ENCODE measurements at places on chromosomes 2 and 18.
A peak's percentile ranks its signal among the peaks of the same experiment; 100 is the strongest.

DNA sequence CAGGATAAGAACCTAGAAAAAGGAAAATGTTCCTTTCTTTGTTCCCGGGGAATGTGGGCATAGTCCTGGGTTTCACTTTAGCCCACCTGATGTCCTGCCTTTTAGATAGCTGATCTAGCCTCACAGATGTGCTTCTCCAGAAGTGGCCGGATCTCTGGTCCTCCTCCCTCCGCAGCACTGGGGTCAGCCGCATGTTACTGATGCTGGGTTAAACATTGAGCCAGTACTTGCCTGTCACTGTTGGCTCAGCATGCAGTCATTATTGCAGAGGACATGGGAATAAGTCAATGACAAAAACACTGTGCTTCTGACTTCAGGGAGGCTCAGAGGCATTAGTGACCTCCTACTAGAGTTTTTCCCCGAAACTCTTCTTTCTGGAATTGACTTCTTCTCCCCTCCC is 27.6 kb downstream of the NCK2 start:
- DNase-seq: no peak

GRCh38 chr2:62447411-62447810 is 58.6 kb downstream of the TMEM17 start:
- no peak for DNase-seq

DNA sequence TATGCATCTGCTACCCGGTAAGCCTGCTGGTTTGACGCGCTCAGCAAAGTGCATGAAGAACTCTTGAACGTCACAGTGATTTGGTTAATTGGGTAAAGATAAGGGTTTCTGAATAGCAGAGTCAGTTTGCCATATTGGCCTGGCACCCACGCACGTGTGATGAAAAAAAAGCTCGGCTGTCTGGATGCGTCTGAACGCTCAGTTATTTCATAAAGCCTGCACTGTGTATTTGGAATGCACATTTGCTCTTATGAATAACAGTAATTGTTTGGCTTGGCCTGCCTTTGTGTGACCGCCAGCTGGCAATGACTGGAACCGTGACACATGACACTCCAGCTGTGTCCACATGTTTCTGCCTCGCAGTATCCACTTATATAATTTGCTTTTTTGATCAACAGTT is 129.2 kb upstream of the MEIS1 start:
- DNase-seq: peak; percentile 84

DNA sequence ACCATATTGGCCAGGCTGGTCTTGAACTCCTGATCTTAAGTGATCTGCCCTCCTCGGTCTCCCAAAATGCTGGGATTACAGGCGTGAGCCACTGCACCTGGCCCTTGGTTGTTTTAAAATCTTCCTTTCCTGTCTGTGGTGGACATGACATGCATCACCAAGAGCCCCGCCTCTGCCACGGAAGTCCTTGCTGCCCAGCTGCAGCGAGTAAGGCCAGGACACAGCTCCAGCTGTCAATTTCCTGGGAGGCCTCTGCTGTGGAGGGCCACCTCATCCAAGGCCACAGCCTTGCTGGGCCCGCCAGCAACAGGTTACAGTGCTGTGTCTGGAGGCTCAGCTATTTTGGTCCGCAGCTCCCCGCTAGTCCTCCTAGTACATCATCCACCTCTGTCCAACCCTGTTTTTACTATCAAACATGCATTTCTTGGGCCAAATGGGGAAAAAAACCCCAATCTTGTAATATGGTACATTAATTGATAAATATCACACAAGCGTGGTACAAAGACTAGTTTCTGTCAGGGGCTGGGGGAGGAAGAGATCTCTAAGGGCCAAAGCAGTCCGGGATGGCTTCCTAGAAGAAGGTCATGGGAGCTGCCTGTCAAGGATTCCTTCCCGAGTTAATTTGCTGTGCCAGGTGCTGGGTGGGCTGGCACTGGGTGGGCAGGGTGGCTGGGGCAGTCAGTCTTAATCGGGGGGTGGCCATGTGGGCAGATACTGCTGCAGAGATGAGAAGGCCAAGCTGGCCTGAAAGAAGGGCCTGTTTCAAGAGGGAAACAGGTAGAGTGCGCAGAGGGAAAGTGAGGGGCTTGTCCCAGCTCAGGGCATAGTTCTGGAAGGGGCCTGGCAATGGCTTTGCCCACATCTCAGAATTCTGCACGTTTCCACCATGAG is 100.5 kb downstream of the INHBB start:
- no peak for DNase-seq

DNA sequence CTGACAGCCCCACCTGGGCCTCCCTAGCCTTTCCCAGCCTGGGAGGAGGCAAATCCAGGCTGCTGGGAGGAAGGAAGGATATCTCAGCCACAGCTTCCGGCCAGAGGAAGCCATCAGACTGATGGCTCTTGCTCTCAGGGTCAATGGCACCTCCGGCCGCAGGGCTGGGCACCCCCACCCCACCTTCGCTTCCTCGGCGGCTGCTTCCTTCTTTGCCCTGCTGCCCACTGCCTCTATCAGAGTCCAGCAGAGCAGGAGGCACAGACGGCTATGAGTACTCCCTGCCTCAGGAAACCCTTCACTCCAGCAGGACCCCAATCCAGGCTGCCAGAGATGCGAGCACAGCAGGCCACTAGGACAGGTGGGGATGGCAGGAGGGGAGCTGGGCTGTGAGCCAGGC is 3.3 kb downstream of the SEMA4C start:
- no peak for DNase-seq

GRCh38 chr18:73614812-73615211 is 532.8 kb downstream of the FBXO15 start:
- DNase-seq: no peak

DNA sequence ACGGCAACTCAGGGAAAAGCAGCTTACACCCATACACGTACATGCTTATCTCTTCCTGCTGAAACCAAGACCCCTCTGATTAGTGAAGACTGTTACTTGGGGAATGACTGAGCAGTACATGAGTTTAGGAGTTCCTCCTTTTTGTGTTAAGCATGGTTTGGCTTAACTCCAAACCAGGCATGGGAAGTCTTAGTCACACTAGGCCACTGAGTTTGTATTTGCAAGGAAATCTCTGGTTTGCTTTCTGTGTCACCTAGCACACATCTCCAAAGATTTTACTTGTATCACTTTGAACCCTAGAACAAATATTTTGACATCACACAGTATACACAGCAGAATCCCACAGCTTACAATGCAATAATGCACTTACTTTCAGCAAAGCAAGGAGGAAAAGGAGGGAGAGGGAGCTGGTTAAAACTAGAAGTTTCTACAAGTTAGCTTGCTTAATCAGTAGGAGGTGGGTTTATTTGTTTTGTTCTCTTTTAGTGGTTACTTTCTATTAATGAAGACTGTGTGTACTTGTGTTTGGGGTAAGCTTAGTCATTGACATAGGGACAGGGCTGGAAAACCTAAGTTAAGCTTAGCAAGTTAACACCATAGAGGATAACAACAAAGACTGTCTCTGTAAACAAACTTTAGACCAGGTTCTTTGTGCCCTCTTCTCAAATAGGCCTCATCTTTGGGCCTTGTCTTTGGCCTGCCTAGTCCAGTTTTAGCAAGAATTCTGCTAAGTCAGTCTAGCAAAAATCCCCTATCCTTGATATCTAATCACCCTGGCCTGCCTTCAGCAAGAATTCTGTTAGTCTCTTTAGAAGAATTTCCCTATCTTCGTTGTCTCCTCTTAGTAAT is 219.4 kb downstream of the MREG start:
- no peak for DNase-seq

GRCh38 chr18:68984342-68984741 is 186.5 kb downstream of the CCDC102B start:
- DNase-seq: no peak

DNA sequence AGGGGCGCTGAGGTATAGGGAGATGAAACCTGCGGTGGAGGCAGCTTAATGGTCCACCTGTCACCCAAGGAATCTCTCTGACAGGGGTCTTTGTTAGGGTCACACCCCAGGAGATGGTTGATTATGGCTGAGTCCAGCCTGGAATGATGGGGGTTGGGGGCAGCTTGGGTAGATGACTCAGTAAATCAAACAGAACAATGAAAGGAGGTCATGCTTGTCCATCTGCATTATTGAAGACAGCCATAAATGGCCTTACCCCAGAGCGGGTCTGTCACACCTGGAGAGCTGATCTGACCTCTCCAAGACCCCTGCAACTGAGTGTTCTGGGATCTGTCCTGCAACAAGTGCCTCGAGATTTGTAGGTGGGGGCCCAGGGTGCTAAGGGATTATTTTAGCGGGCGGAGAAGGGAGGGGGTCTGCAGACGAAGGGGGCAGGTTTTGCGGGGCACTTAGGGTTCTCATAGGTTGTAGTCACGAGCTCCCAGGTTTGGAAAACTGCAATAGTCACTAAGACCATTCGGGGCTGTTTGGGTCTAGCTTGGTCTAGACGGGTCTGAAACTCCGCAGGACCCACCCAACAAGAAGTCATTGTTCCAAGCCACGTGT is 771 bp upstream of the IGFBP2 start:
- no peak for DNase-seq

DNA sequence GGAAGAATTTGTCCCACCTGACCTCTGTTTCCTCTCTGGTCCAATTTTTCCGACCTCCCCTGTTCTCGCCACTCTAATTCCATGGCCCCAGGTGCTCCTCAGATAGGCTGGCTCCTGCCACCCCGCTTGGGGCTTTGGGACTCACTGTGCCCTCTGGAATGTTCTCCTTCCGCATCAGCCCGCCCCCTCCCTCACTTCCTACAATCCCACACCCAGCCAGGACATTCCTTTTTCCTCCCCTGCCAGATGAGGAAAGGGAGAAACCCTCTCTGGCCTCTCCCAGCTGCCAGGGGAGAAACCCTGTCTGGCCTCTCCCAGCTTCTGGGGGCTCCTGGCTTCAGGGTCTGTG is 3.1 kb upstream of the OR6B2 start:
- no peak for DNase-seq

DNA sequence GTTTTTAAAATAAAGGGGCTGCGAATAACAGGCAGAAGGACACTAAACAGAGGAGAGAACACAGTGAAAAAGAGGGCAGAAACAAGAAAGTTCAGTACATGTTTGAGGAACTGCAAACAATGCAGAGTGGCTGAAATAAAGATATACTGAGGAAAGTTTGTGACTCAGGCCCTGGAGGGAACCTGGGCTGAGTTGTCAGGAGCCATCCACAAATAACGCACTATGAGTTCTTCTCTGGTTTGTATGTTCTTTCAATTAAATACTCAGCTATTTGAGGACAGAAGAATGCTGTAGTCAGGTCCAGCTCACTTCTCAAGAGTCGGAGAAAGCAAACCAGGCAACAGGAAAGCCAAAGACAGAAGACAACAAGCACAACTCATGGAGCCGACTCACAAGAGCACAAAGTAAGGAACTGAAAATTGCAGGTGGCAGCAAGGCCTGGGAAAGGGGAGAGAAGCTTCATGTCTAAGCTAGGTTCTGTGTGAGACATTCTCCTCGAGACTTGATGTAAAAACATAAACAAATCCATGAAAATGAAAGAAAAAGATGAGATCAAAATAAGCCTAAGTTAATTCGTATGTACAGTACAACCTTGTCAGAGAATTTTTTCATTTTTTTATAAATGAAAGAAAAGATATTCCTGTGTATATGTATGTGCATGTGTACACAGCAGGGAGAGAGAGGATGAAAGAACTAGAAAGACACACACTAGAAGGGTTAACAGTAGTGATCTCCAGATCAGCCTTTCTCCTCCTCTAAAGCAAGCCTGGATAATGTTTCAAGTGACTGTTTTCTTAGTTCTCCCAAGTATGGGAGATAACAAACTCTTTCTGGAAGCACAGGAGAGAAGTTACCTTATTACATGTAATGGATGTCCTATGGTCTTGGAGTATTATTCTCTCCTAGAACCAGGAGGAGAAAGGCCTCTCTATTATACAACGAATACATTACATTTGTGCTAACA is 41.5 kb downstream of the CHN1 start:
- no peak for DNase-seq

GRCh38 chr18:13362607-13363006 is 144.0 kb downstream of the LDLRAD4 start:
- no peak for DNase-seq

DNA sequence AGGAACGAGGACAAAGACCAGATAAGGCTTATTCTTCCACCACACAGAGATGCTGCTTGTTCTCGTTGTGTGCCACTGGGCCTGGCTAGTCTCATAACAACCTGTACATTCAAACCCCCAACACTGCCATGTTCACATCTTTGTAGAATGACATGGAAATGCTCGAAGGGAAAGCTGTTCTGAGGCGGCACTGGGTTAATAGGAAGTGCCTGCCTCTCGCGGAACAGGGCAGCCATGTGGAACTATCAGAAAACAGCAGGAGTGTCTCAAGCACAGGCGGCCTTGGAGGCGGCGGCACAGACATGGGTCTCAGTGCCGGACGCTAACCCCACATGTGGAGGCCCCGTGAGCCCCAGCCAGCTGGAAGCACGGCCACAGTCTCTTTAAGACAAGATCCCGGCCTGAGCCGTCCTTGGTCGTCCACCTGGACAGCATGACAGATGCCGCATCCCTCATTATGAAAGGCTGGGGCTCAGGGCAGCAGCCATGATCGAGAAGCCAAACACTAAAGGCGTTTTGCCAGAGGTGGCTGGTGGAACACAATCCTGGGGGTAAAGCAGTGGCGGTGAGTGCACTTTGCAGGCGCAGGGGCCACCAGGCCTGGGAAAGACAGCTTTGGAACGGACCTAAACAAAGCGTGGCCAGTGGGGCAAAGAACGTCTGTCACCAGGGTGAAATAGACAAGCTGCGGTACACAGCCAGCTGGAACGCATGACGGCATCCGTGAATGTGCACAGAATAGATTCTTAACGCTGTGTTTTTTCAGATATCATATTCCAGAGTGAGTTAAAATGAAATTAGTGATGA is 161.0 kb downstream of the HDAC4 start:
- no peak for DNase-seq

GRCh38 chr2:210844016-210844415 is 287.6 kb downstream of the CPS1 start:
- DNase-seq: no peak

GRCh38 chr18:62325806-62326645 is 916 bp downstream of the TNFRSF11A start:
- DNase-seq: no peak

DNA sequence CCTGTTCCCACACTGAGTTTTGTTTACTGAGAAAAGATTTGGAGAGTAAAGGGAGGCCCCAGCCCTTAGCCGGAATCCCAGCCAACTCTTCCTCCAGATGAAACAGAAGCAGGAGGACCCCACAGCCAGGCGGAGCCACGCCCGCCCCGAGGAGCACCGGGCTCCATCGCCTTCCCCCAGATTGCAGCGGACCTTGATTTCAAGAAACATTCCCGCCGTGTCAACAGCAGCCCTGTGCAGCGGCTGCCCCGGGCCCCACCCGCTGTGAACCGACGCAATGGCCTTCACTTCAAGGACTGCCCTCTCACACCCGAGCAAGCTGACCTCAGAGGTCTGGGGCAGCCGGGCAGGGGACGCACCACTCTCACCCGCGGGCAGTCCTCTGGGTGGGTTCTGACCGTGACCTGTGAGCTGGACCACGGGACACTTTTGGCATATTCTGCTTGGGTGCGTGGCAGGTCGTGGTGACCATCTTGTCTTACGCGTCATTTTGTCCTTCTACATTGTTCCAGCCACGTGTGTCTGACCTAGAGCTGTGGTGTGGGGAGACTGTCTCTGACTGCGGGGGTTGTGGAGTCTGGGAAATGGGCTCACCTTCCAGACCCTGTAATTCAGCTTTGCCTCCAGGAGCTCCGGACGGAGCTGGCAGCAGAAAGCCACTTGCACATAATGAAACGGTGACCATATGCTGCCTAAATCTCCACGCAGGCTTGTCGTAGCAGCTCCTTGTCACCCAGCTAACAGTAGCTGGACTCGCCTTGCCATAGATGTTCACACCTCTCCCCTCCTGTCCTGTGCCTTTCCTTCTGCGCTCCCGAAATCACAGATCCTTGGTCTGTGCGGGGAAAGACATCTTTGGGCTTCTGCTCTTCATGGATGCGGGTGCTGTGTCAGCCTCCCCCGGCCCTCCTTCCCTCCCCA is 32.0 kb upstream of the INHBB start:
- no peak for DNase-seq

- no peak for DNase-seq
These were observed 307.5 kb downstream of the GALR1 start for GRCh38 chr18:77557046-77557587.

All from NCI-H2029 treated with DMSO at 0.1 percent for 48 hours (cell line).